ENCODE measurements at places on chromosomes 2 and 18. TPM values are rescaled to one million over a fixed set of nuclear protein-coding genes. Genes with fewer than 3 reads are reported as not detected.

DNA sequence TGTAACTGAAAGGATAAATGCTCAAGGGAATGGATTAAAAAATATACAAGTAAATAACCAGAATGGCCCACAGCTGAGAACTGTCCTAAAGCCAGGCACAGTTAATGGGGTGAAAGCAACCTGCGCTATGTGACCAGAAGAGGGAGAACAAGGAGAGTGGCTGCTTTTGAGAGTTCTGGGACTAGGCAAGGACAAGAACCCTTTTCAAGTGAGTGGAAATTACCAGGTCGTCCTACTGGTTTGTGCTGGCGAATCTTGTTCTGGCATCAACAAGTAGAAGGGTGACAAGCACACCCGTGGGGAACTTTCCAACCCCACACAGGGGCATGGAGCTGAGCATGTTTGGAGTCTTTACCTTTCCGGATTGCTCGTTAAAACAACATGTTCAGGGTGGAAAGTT, 82.8 kb downstream of the TMEM17 start:
- no peak for DNase-seq

- no peak for DNase-seq
Observed at GRCh38 chr2:60629305-60629662, 75.8 kb upstream of the BCL11A start.

Gene IL1RL2
- total RNA-seq = not detected

DNA sequence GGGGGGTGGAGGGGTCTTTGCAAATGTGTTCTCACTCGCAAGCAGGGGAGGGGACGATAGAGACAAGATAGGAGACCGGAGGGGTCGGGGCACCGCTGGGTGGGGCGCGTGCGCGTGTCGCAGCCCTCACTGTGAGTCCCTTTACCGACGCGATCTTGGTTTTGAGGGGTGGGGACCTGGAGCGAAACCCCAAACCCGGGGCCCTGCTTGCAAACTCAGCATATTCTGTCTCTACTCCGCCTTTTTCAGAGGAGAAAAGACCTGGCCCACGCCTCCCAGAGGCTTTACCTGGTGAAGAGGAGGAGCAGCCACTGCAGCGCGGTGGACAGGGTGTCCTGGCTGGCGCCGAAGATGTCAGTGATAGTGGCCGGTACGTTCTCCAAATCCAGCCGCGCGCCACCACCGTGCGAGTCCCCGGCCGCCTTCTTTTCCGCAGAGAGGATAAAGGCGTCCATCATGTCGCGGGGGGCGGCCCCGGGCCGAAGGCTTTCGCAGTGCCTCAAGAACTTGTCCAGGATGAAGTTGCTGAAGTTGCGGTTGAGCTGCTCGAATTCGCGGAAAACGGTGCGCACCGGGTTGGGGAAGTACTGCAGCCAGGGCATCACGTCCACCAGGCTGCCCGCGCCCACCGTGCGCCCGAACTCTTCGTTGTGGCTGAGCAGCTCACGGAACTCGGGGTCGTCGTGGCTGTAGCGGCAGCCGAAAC, 1.7 kb downstream of the CYP1B1 start:
- peak; percentile 78 for DNase-seq

DNA sequence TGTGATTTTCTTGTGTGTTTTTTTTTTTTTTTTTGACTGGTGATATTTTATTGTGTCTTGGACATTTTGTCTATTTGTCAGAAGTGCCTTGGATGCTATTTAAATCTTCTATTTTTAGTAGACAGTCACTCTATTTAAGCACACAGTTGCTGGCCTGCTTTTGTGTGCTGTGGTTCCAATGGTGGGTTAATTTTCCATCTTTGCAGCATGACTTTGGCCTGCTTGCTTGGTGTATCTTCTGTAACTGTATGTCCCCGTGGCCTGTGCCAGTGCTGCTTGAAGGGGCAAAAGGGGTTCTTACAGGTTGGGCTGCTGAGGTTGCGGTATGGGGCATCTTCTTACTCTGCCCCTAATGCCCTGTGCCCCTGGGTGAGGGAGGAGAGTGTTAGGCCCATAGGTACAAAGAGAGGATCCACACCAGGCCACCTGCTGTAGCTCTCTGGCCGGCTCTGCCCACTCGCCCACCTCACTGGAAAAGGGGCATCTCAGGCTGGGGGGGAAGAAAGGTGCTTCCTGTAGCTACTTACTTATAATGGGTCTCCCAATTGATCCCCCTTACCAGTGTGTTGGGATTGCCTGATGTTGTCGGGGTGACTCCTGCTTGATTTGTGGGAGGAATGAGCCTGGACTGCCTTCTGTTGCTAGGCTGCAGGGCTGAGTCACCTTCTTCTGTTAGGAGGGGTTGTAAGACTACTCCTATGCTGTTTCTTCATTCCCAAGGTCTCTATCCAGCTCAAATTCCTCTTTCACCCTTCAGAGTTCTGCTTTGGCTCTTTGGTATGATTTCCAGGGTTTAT, 490.0 kb upstream of the HS6ST1 start:
- DNase-seq = no peak

- DNase-seq = no peak
Observed at GRCh38 chr18:59546188-59546587, 151.0 kb downstream of the CCBE1 start.

- no peak for DNase-seq
Observed at GRCh38 chr2:197929008-197929885, 124.9 kb downstream of the PLCL1 start.

Gene POLE4
- total RNA-seq = 51.7 TPM

Gene GRHL1
- 0.81 TPM for total RNA-seq

- no peak for DNase-seq
Observed at GRCh38 chr2:68719912-68720311, 14.7 kb upstream of the ARHGAP25 start.

Measured in Right ventricle myocardium inferior (tissue), 1 donor.